ENCODE measurements at places on chromosomes 5 and 9. TPM values are rescaled to one million over a fixed set of nuclear protein-coding genes. Genes with fewer than 3 reads are reported as not detected.

Gene ST8SIA4
- 3.8 TPM for total RNA-seq

Gene AK8
- total RNA-seq: under 0.01 TPM

Gene SLC4A9
- total RNA-seq: not detected

Gene FAM78A
- 1.2 TPM for total RNA-seq

Gene CEL
- under 0.01 TPM for total RNA-seq

Gene CSF1R
- total RNA-seq: 0.56 TPM

Gene GBGT1
- total RNA-seq: 3.3 TPM

Gene FBLL1
- total RNA-seq: 0.77 TPM

Gene C5orf34
- total RNA-seq: 2.8 TPM

Gene PCDHGA4
- total RNA-seq: 8.2 TPM

Gene PHYHD1
- 5.9 TPM for total RNA-seq

Gene ZNF300
- total RNA-seq: 5.6 TPM

Gene SLC34A1
- not detected for total RNA-seq

Gene HAVCR2
- total RNA-seq: under 0.01 TPM
